ENCODE measurements at places on chromosomes 1 and 21.
A peak's percentile ranks its signal among the peaks of the same experiment; 100 is the strongest.

DNA sequence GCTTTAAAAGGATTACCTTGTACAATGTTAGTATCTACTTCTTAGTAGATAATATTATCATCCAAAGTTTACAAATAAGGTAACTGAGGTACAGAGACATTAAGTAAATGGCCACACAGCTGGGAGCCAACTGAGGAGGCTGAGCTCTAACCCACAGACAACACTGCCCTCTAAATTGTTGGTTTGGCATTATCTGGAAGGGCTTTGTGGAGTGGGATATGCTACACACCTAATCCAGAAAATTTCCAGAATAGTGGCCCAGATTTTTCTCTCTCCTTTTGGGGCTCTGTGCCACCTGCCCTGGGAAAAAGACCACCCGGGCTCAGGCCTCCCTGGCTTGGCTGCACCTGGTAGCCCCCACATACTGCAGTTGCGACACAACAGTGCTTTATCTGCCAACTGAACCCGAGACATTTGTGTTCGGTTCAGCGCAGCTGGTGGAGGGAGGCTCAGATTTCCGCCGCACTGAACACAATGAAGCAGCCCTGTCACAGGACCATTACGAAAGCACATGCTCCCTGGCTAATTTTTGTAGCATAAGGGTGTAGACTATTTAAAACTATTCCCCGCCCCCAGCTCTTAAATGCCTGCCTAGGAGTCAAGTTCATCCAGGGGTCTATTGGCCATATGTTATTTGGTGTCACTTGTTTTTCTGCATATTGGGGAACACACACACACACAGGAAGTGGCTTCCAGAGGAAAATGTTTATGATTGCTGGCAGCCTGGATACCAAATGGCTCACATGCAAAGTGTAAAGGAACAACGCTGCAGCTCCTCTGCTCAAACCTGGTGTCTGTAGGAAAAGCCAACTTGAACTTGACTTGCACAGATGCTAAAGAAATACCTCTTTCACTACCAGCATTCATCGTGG, 92.3 kb upstream of the ESRRG start:
- peak; percentile 45 for DNase-seq

DNA sequence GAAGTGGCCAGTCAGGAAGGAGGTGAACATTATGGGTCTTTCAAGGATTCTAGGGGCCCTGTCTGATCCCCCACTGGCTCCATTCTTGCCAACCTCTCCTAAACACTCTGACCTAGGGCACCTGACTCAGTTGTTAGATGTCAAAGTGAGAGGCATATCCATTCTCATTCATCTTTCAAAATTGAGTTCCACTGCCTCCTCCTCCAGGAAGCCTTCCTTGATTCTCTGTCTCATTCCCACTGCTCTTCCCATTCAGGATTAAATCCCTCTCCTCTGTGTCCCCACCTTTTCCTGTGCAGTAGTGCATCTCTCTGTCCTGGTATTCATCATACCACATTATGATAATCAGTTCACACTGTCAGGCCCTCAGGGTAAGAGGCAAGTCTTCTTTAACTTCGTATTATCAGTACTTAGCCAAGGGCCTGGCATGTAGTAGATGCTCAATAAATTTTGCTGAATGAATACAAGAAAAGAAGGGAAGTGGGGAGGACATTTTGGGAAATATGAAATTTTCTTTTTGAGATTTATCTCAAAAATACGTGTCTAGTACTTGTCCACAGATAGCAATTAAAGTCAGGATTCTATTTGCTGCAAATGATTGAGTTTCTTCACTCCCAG, 61.8 kb upstream of the ITPKB start:
- DNase-seq = no peak

GRCh38 chr1:222064388-222065211, 322.7 kb upstream of the DUSP10 start:
- DNase-seq = peak; percentile 58

GRCh38 chr1:41975121-41975520, 56.4 kb upstream of the HIVEP3 start:
- no peak for DNase-seq

- DNase-seq = no peak
These were observed 23.7 kb downstream of the ABCG1 start for GRCh38 chr21:42242611-42243010.

All from fibroblast of skin of right quadriceps (primary cell).